ENCODE measurements at places on chromosomes 16 and 17.

GRCh38 chr17:10421211-10421610, 539 bp downstream of the MYH8 start:
- DNase-seq: no peak

DNA sequence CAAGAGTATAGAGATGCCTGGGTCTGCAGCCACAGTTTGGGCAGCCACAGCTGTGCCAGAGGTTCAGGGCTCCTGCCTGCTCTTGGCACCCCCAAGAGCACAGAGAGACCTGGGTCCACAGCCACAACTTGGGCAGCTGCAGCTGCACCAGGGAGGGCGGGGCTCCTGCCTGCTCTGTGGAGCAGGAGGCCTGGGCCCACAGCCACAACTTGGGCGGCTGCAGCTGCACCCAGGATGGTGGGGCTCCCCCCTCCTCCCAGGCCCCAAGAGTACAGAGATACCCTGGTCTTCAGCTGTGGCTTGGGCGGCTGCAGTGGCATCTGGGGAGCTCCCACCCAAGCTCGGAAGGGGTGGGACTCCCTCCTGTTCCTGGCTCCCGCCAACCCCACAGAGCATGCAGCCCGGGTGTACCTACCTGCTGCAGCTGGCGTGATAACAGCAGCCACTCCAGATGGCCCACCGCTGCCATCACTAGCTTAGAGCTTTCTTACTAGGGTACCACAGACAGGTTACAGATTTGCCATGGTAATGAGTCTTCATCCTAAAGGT, 72.7 kb downstream of the PHKB start:
- no peak for DNase-seq

GRCh38 chr17:74639704-74640151, 16.2 kb upstream of the CD300E start:
- no peak for DNase-seq

DNA sequence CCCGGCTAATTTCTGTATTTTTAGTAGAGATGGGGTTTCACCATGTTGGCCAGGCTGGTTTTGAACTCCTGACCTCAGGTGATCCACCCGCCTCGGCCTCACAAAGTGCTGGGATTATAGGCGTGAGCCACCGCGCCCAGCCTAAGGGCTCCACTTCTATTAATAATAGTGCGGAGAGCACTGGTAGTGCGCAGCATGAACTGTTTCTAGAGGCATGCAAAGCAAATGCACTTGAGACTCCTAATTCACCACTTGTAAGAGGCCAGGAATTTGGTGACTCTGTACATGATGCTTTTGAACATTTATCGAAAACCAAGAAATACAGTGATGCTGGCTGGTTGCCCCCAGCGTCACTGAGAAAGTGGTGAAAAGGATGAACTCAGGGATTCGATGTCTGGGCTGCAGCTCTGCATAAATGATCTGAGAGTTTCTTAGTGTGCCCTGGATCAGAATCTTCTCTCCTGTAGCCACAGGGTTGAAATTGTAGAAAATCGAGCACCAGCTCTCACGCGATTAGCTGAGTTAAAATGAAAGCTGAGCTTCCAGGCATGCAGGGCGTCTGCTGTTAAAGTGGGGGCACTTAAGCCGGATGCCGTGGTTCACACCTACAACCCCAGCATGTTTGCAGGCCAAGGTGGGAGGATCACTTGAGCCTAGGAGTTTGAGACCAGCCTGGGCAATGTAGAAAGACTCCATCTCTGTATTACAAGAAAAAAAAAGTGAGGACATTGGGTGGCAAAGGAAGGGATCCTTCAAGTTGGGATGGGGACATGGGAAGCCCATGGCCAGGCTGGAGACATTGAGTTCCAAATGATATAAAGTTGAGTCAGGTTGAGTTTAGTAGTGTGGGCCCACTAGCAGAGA, 4.8 kb downstream of the RNF213 start:
- DNase-seq: no peak

DNA sequence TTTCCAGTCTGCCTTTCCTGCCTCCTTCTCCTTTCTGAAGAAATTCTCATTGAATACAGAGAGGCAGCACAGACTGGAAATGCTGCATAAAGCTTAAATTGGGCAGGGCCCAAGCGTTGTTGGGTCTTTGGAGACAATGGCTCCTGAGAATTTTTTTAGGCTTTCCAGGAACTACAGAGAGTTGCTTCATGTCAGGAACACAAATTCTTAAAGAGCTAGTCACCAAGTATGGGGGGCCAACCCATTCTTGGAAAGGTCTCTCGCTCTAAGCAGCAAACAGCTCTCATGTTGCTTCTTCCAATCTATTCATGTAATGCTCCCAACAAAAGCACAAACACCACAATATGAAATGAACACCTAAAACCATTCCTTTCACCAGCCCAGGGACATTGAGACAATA, 6.9 kb downstream of the HNF1B start:
- DNase-seq: no peak

DNA sequence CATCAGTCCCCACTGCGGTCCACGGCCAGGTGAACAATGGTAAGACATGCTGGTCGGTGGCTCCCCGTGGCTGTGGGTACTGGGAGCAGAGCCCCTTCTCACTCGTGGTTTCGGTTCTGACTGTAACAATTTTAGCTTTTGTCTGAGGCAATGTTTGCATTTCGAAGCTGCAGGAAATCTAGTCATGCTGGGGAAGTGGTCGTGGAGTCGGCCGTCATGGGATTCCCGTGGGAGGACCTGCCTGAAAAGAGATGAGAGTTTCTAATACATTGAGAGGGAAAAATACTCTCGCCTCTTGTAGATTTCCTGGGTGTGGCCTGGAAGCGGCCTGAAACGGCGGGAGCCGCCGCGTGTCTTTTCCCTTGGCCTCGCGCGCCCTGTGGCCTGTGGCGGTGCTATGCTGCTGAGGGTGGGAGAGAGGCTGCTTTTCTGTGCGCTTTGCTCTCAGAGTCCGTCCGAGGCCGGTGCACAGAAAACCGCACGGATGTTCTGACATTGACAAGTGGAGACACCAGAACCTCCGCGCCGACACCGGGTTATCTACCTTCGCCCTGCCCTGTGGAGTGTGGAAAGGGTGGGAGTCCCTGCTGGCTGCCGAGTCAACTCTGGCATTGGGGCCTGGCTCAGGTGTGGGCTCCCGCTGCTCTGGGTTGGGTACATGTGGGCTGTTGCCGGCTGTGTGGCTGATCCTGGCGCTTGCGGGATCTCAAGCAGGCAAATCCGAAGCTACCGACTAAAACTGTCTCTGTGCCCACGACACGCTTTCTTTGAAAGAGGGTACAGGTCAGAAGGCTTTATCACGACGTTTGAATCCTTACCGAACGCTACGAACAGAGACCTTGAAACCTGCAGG, 60.8 kb downstream of the WDR45B start:
- DNase-seq: no peak

DNA sequence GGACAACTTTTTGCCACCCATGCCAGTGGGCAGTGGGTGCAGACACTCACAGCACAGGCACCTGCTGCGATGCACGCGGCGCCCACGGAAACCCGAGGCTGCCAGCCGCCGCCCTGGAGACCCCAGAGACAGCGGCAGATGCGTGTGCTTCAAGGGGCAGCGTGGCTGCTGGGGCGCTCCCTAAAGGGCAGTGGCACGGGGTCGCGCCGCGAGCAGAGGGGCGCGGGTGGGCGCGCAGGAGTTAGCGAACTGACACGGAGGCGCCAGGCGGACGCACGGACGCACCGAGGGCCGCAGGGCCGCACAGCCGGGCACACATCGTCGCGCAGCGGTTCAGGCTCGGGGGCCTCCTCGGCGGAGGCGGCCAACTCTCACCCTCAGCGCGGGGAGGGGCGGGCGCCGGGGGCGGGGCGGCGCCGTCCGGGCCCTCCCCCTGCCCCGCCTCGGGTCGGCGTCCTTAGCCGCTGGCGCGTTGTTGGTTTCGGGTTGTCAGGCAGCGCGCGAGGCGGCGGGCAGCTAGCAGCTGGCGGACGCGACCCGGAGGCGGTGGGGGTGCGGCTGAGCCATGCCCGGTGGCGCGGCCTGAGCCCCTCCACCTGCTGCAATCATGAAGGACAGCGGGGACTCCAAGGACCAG, at the start of gene KIF19:
KIF19 (plus strand) TSS at position 484 of the 637 bp plus-strand sequence; CDS start at position 608, 124 bp downstream.
- DNase-seq: no peak

- DNase-seq: no peak
These were observed 53.4 kb upstream of the NLK start for GRCh38 chr17:27989046-27989445.

DNA sequence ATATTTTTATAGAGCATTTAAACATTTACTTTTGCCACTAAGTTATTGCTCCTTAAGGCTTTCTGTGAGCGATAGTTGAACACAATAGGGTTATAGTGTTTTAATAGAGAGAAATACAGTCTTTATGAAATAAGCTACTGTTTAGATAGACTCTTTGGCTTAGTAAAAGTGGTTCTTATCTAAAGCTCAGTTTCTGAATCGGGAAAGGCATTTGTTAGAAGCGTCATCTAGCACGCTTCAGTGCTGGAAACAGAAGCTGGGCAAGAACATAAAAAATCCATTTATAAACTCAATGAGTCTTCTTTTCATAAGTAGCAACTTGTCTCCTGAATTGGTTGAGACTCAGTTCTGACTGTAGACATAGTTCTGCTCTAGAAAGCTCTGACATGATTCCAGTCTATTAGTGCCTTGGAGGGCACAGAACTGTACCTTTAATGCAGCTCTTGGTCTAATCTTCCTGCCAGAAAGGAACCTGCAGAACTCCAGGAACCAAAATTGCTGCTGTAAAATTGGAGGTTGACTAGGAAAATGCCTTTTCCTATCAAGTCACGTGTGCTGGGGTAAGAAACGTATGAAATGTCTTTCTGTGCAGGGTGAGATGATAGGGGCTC, 55.4 kb upstream of the DNAJA2 start:
- no peak for DNase-seq

DNA sequence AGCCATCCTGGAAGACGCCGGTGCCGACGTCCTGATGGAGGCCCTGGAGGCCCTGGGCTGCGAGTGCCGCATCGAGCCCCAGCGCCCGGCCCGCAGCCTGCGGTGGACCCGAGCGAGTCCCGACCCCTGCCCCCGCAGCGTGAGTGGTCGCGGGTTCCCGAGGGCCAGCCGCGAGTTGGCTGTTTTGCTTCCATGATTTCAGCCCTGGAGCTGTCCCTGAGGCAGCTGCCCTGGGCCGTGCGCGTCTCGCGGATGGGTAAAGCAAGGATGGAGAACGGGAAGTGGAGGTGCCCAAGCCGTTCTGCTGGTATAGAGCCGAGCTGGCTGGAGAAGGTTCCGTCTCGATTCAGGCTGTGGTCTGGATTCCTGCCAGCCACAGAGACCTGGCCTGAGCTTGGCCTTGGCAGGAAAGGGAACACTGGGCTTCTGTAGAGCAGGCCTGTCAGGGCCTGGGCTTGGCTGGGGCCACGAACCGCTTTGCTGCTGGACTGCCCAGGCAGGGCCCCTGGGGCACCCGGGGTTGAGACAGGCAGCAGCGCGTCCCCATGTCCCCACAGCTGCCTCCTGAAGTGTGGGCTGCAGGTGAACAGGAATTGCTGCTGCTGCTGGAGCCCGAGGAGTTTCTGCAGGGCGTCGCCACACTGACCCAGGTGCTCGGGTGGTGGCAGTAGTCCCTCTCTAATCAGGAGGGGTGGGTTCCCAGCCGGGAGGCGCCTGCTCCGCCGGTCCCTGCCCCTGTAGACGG, 941 bp upstream of the MRPS34 start:
- DNase-seq: no peak

DNA sequence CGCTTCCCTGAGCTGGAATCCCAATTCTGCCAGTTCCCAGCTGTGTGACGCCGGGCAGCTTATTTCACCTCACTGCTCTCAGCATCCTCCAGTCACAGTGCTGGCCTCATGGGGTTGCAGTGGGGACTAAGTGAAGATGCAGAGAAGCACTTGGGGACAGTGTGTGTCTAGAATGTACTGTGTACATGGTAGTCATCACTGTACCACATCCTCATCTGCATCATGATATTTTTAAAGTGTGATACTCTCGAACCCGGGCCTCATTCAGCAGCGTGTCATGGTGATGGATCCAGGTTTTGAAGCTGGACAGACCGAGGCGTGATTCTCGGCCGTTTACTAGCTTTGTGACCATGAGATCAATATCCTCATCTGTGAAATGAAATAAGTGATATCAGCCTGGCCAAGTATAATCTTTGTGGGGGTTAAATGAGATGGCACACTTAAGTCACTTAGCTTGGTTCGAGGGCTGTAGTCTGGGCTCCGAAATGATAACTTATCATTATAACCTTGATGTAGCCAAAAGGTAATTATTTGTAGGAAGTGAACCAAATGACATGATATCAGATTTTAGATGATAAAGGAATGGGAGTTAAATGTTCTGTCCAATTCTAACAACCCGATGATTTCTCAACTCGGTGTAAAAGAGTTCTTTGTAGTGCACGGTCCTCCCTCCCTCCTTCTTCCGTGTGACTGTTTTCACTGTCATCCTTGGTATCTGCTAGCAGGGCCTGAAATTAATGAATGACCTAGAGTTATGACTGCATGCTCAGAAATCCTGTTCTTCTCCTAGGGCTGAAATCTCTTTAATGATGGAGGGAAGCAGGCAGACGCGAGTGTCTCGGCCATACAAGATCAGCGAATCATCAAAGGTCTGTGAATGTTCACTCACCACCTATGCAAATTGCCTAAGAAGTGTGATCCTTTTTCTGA, 2.0 kb downstream of the KLHL36 start:
- DNase-seq: no peak

- no peak for DNase-seq
These were observed 33.5 kb upstream of the GOSR1 start for GRCh38 chr17:30443721-30444120.

DNA sequence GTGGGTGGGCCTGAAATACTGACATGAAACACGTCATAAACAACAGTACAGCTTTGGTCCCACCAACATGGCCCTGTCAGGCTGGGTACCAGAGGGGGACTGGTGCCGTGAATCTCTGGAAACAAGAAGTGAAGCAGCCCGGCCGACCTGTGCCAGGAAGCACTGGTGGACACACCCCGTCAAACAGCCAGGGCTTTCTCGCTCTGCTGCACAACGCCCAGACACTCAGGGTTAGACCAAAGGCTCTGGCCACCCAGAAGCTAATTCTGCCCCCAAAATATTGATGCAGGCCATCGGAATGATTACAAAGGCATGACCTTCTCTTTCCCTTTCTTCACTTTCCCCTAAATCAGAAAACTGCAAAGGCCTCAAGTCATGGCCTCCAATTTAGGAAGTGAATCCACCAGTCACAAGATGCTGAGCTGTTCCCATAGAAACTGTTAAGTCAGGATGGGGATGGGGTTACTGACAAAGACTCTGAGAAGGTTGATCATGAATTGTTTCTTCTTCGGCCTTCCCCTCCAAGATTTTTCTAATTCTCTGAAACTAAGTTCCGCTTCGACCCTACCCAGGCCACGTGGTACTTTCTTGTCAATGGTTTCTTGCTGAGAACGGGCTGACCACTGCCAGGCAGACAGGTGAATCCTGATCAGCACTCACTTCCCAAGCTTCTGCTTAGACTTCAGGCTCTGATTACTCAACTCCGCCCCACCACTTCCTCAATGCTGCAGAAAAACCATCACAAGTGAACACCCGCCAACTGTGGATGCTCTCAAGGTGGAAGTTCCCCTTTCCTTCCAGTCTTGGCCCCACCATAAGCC, 6.7 kb downstream of the PITPNA start:
- DNase-seq: no peak

Measured in NCI-H1436 treated with DMSO at 0.1 percent for 48 hours (cell line).